Fibroblast of skin of left biceps (primary cell): ENCODE measurements at places on chromosomes 13 and 19.
A peak's percentile ranks its signal among the peaks of the same experiment; 100 is the strongest.

DNA sequence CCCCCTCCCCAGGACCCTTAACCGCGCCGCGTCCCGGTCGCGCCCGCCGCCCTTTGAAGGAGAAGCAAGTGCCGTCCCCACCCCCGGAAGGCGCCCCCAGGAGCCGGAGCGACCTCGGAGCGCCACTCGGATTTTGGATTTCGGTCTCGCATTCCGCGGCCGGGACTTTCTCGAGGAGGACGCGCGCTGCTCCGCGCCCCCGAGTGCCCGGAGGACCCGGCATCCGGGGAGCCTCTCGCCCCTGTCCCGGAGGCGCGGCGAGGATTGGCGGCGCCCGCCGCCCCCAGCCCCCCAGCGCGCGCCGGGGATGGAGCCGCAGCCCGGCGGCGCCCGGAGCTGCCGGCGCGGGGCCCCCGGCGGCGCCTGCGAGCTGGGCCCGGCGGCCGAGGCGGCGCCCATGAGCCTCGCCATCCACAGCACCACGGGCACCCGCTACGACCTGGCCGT, 1.6 kb downstream of the MIDN start:
- DNase-seq, result no peak

- no peak for DNase-seq
Measured at GRCh38 chr13:102915393-102915930, 69.6 kb downstream of the ERCC5 start.

DNA sequence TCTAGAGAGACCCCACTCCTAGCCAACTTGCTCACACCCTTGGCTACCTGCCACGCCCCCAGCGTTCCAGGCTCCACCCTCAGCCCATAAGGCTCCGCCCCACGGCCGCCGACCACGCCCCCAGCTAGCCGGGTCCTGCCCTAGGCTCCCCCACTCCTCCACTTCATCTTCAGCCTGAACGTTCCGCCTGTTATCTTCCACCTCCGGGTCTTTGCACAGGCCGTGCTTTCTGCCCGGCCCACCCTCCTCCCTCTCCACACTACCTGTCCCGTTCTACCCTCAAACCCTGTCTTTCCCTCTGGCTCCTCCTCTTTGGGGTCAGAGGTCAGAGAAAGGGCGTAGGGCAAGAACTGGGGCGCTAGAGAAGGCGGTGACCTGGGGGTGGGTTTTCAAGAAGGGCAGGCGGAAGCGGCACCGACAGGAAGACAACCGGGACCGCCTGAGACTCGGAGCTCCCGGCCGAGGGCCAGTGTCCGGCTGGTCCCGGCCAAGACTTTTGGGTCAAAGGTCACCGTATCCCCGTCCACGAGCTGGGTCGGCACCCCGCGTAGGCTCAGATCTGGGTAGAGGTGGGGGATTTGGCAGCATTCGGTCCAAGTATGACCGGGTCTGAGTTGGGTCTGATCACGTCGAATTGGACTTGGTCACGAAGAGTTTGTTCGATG, 2.2 kb downstream of the PDE4C start:
- DNase-seq, result no peak

DNA sequence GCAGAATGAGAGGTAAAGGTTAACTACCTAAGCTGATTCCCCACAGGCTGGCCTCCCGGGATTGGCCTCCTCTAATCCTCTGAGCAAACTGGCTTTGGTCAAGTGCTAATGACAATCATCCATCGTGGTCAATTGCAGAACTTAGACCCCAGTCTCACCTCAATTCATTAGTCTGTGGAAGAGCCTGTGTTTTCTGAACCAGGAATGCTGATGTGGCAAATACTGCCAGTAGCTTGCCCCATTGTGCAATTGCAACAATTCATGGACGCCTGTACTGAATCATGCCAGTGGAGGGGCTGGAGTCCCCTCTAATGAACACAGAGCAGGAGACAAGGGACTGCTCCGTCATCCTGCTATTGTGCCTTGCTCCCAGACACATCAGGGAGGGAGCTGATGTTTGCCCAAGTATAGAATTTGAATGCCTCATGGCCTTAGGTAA, 1256.5 kb downstream of the EFNB2 start:
- DNase-seq, result no peak

DNA sequence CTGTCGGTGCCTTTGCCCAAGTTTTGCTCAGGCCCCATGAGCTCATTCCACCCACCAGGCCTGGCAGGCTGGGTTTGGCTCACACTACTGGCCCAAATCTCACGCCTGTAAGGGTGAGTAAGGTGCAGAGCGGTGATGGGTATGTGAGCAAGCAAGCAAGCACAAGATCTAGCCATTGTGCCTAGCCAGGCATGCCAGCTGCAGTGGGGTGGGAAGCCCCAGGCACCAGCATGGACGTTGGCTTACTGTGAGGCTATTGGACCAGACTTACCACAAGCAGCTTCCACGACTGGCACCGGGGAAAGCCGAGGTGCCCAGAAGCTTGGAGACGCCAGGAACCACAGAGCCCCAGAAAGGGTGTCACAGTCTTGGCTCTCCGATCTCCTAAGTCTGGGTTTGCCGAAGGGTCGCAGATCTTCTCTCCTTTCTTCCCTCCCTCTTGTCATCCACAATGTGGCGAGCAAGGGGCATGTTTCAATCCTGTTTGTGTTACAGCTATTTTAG, 2659.4 kb upstream of the PCDH20 start:
- DNase-seq, result no peak

DNA sequence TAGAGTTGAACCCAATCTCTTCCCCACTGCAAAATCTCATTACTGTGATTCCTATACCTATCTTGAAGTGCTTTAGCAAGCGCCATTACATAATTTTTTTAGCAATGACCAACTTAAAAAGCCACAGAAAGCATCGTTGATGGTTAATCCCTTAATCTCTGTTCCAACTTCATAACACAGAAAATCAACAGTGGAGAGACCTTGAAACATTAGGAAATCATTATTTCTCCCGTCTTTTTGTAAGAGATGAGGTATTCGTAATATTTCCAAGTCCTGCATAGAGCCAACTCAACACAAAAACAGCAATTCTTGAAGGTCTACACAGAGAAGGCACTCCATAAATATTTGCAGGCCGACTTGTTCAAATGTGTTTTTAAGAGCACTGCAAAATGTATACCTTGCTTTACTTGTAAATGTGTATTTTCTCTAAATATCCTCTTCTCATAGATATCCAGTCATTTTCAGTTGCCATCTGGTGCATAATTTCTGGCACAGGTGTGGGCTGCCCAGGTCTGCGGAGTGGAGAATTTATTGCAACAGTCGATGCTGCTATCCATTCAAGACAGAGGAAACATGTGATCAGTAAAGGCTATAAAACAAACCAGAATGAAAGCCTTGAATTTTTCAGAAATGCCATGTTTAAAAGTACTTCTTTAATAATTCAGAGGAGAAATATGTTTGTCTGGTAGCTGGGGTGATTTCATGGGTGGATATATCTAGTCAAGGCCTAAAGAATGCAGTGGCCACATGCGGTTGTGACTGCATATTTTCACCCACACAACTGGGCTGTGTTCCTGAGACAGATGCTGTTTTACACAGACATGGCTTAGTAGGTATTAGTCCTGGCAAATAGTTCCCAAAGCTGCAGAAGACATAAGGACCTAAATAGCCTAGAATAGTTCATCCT, 234.3 kb upstream of the STARD13 start:
- DNase-seq, result peak; percentile 78

DNA sequence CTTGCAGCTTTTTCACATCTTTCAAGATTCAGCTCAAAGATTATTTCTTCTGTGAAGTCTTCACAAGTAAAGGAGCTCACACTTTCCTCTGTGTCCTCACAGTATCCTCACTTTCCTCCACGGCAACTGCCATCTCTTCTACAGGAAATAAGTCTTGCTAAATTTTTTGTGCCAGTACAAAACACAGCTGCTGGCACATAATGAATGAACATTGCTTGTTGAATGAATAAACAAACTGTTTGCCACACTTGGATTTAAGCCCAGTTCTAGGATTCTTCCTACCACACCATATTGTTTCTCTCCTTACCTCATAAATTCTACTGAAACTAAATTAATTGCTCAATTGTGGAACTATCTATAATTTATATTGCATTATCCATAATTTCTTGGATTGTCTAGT, 59.5 kb downstream of the RAP2A start:
- DNase-seq, result no peak

DNA sequence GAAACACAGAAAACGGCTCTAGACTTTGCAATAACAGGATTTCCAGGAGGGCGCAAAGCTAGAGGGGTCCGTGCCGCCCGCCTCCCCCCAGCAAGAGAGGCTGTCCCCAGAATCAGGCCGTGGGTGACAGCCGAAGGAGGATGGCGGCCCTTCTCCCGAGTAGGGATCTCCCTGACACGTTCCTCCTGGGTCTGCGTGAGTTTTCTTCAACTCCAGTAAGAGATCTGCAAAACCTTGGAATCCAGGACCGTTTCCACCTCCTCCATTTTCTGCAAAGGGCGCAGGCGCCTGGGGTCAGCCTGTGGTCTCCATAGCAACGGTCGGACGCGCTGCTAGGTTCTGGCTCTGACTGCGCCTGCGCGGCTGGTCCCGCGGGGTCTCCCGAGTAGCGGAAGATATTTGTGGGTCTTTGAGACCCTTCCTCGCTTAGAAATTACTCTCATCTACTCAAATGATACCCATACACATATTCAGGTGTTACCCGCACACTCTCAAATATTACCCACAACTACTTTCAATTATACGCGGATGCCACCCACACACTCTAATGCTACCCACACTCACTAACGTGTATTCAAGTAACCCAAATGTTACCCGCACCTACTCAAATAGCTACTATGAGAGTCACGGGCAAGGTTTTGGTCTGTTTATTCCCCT, 2.1 kb downstream of the PNMA8C start:
- no peak for DNase-seq

GRCh38 chr13:35157143-35157755, 215.2 kb downstream of the NBEA start:
- no peak for DNase-seq

DNA sequence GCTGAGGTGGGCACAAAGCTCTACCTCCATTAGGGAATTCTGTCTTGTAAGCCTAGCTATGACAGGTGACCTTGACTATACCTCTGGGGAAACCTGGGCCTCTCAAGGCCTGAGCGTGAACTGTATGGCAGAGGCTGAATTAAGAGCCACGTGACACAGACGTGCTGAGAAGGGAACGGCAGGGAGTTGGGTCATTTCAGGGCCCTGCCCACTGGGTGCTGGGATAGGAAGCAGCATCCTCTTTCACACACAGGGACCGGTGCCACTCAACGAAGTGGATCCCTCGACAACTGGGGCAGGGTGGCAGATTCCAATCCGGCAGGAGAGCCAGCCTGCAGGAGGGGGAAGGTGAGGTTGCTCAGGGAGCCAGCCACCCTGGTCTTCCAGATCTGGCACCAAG, 9.2 kb downstream of the ASF1B start:
- DNase-seq, result no peak

- DNase-seq, result no peak
Measured at GRCh38 chr19:46131485-46132143, 7.1 kb upstream of the IGFL3 start.

DNA sequence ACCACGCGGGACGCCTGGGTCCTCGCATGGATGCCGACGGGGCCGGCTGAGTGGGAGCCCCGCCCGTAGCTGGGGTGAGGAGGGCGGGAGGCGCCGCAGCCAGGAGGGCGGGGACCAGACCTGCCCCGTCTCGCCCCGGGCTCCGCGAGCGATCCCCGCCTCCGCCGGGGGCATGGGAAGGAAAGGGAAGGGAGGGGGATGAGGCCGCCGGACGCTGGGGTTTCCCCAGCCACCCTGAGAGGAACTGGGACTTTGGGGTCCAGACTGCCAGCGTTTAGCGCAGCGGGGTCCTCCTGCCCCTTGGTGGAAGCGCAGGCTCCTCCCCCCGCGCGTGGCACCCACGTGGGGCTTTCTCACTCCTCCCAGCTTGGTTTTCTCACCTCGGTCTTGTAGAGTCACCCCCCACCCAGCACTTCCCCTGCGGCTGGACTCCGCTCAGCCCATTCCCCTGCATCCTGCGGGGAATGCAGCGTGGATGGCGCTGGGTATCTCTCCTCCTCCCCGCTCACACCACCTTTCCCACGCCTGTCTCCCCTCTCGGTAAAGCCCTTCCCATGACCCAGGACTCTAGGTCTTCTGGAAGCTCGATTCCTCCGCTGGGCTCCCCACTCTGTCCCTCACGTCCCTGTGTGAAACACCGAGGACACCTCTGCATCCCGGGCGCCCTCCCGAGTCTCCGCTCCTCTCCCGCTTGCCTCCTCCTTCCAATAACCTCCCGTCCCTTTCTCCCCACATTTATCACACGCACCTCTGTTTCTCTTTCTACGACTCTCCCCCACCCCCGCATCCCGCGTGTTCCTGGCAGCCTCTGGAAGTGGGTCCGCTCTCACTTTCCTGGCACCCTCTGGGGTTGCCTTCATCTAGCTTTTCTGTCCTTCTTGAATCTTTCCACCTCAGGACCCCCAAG, 2.1 kb downstream of the TGFB1 start:
- no peak for DNase-seq

GRCh38 chr13:77919246-77919920, 752 bp upstream of the EDNRB start:
- no peak for DNase-seq

GRCh38 chr13:19685437-19685836, 52.0 kb downstream of the MPHOSPH8 start:
- DNase-seq, result no peak

GRCh38 chr19:51144482-51145045, 2.5 kb downstream of the SIGLEC7 start:
- no peak for DNase-seq

- DNase-seq, result no peak
Measured at GRCh38 chr13:103068836-103069235, 2.6 kb upstream of the SLC10A2 start.

- no peak for DNase-seq
Measured at GRCh38 chr19:24048261-24048660, 38.7 kb upstream of the ZNF254 start.

DNA sequence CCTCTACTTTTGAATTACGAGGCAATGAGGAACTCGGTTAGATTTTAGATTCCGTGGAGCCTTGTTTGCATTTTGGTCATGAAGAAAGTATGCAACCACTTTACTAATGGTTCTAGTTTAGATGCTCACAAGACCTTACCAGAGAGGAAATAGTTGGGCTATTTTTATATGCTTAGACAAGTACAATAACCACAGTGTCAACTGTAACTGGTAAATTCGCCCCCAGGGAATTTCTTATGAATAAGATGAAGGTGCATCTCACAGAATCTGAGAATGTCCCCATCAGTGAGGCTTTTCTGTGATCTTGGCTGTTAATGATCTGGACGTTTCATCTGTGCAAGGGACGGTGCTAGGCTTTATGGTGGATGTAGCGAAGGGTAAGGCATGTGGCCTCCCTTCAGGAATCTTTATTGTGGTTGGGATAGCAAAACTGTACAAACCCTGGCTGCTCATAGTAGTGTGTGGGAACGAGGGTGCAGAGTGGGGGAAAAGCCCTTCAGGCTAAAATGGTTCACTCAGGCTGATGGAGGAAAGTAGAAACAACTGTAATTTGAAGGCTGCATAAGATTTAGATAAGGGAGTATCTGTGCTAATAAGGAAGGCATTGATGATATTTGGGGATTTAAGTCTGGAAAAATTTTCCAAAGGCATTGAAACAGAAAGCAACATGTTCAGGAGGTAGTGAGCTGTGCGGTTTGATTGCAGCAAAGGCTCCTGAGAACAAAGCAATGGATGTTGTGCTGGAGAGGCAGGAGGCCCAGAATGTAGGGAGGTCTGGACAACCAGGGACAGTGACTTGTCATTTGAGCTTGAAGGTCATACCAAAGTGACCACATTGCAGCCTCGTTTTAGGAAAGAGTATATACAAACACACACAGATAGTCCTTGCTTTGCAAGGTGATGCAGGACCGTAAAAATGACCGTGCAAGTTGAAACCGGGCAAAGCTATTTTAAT, 28.4 kb downstream of the UBAC2 start:
- DNase-seq, result peak; percentile 62

GRCh38 chr13:26910754-26911465, 150.3 kb upstream of the GPR12 start:
- DNase-seq, result no peak
